ENCODE measurements at places on chromosomes 2 and 18.
A peak's percentile ranks its signal among the peaks of the same experiment; 100 is the strongest.

DNA sequence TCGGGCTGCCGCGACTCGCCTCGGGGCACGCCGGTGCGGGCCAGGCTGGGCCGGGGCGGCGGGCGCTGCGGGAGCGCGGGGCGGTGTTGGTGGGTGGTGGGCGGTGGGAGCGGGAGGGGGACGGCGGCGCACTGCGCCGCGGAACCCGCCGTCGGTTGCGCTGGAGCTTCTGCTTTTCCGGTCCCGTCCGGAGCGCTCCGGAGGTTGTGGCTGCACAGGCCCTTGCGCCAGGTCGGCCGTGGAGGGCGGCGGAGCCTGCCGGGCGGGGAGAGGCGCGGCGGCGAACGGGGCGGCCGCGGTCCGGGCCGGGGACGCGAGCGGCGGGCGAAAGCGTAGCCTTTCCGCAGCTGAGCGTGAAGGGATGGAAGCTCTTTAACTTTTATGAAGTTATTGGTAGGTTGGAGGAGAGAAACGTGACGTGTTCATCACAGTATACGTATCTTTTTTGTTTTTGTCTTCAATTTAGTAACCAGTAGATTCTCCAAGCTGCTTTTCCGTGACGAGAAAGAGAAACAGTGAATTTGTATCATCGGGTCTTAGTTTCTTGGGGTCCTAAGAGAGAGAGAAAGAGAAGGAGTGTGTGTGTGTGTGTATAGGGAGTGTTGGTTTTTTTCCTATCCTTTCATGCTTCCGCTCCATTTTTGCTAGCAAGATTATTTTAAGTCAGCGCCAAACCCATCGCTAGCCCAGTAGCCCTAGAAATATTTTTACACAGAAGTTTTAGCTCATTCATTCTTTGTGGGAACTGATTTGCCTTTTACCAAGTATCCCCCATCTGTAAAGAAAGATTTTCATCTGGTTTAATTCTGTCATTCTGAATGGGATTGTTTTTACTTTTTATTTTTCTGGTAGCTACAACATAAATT, 535 bp downstream of the ATG4B start:
- DNase-seq: no peak

- no peak for DNase-seq
Measured at GRCh38 chr2:73283545-73284295, 558 bp downstream of the FBXO41 start.

DNA sequence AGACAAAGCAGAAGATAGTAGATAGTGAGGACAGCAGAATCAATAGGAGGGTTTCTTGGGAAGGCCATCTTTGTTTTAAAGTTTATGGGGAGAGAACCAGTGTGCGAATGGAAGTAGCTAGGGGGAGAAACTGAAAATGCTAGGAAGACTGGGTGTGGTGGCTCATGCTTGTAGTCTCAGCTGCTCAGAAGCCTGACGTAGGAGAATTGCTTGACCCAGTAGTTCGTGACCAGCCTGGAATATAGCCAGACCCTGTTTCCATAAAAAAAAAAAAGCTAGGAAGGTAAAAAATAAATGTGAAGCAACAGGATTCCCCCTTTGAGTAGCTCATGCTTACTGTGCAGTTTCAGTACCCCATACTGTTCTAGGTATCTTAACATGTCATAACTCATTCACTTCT, 19.2 kb upstream of the DRC1 start:
- DNase-seq: no peak

DNA sequence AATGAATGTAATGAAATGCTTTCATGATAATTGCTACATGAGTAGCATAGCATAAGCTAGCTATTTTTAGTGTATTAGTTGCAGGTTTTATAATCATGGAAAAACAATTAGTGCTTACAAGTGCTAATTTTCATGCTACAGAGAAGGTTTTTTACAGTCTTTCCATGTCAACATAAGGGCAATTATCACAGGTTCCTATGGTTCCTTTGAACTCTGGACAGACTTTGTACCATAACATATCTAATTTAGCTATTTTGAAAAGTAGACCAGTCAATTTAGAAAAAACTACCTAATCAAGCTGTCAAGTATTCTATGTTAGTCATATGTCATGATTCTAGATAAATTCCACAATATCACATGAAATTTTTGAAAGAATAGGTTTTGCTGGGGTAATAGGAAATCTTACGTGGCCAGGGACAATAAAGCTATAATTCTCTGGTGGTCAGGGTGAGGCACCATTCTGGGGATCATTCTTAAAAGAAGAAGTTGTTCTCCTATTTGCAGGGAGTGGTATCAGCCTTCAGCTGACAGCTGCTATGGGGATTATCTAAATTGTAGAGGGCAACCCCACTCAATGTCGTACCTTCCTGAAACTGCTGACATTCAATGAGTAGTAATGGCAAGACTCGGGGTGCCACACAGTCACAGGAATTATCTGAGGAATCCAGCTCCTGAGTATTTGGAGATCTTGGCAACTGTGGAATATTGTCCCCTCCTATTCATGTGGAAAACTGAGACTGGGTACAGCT, 724.0 kb upstream of the LINC00305 start:
- no peak for DNase-seq

DNA sequence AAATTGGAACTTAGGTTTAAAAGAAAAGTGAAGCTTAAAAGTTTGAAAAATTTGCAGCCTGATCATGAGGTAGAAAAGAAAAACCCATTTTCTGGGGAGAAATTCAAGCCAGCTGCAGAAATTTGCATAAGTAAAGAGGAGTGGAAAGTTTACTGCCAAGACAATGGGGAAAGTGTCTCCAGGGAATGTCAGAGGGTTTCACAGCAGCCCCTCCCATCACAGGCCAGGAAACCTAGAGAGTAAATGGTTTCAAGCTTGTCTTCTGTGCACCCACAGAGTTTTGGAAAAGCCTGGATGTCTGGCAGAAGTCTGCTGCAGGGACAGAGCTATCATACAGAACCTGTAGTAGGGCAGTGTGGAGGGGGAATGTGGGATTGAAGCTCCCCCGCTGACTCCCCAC, 254.0 kb upstream of the FSIP2 start:
- no peak for DNase-seq

DNA sequence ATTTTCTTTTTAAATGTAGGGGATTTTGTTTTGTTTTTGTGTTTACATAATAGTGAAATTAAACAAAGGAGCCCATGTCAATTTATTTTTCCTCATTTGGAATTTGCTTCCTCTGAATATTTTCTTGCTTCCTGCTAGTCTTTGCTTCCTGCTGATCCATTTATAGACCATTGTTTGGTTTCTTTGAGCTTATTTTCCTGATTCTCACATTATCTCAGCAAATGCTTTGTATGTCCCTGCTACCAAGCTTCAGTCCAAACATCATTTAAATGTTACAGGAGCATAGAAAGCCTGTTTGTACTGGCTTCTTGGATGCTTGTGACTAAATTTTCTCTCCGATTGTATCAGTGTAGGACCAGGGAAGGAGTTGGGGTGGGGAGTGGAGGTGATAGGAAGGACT, 127.3 kb upstream of the IL1R2 start:
- DNase-seq: no peak

DNA sequence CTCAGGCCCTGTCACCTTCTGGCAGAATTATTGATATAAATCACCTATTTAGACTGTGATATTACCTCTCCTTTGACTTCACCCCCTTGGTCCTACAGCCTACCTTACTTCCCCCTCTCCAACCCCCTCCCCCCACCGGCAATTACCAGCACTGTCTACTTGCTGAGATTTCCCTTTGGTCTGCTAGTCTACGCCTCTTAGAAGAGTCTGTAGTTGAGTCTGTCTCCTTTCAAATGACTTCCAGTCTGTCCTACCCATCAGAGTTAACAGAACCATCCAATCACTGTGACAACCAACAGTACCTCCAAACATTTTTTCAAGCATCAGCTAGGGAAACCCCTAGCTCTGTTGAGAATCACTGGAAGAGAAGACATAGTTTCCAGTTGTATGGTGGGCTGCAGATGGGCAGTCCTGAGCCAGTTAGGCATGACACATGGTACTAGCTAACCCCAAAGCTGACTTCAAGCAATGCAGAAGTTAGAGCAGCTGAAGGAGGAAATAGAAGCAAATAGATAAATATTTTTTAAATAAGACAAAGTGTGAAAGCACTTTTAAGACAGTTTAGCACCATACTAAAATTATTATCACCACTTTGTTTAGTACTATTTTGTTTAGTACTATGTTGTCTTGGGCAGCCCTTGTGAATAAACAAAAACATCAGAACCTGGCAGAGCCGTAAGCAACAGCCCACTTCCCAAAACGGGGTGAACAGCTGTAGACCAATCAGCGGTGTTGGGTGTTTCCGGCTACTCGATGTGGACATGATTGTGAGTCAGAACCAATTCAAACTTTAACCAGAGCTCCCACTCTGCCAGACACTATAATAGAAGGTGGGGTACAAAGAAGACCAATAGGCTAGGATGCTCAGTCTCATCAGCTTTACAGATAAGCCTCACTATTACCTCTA, 2.7 kb upstream of the ASNSD1 start:
- no peak for DNase-seq

- no peak for DNase-seq
Measured at GRCh38 chr2:183604065-183604464, 479.8 kb downstream of the NUP35 start.

DNA sequence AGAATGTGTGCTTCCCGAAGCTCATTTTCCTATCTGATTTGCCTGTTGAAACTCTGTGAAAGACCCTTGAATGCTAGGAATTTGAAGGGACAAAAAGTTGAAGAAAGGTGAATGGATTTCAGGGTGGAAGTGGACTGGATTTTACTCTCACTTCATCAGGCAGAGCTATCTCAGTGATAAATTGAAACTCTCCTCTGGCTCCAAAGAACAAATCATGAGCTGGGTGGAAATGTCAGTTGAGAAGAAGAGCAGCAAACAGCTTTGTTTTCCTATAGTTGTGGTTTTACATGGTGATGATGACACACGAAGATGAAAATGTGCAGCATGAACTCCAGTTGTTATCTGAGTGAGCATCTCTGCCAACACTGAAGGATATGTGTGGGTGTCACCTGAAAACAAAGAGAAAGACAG, 34.4 kb downstream of the CD28 start:
- no peak for DNase-seq

DNA sequence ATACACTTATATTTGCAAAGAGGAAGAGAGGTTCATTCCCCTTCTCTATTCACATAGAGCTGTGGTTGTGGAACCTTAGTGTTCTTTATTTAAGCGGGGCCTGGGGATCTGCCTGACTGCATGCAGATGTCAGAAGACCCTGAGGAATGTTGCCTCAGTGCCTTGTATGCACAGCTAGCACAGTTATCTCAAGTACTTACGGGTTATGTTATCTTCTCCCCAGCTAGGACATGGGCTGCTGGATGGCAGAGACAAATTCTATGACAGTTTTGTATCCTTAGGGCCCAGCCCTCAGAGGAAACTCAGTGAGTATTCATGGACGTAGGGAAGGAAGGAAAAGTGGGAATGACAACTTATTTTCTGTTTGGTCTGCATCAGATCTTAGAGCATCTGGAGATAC, 37.7 kb upstream of the RTN4 start:
- no peak for DNase-seq

GRCh38 chr18:74013955-74014354, 133.7 kb downstream of the FBXO15 start:
- peak; percentile 34 for DNase-seq

GRCh38 chr2:584863-585823, 92.1 kb downstream of the TMEM18 start:
- no peak for DNase-seq

All from HS-5 (cell line).